ENCODE measurements at places on chromosomes 1 and 21.

- peak; percentile 99 for DNase-seq
Measured at GRCh38 chr1:230084408-230085177, 17.6 kb downstream of the GALNT2 start.

DNA sequence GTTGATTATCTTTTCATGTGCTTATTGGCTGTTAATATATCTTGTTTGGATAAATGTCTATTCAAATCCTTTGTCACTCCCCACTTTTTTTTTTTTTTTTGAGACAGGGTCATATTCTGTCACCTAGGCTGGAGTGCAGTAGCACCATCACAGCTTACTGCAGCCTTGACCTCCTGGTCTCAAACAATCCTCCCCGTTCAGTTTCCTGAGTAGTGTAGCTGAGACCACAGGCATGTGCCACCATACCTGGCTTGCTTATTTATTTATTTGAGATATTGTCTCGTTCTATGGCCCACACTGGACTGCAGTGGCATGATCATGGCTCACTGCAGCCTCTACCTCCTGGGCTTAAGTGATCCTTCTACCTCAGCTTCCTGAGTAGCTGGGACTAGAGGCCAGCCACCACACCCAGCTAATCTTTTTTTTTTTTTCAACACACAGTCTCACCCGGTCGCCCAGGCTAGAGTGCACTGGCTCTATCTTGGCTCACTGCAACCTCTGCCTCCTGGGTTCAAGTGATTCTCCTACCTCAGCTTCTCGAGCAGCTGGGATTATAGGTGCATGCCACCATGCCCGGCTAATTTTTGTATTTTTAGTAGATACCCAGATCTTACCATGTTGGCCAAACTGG, 13.9 kb upstream of the MYCL start:
- DNase-seq, result no peak

- no peak for DNase-seq
Measured at GRCh38 chr1:204147406-204148383, 4.1 kb downstream of the ETNK2 start.

DNA sequence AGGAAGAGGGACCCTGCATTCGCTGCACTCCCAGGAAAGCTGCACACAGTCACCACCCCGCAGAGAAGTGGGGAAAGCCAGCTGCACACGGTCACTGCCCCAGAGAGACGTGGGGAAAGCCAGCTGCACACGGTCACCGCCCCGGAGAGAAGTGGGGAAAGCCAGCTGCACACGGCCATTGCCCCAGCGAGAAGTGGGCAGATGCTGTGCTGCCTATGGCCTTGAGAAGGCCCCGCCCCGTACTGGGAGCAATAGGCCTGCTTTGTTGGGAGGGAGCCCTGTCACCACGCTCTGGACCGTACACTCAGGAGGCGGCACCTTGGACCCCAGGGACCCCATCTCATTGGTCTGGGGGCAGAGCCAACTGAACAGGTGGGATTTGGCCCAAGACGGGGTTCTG, 4.3 kb upstream of the GPR153 start:
- no peak for DNase-seq

GRCh38 chr1:152725261-152725660, 17.3 kb downstream of the LCE4A start:
- DNase-seq, result no peak

DNA sequence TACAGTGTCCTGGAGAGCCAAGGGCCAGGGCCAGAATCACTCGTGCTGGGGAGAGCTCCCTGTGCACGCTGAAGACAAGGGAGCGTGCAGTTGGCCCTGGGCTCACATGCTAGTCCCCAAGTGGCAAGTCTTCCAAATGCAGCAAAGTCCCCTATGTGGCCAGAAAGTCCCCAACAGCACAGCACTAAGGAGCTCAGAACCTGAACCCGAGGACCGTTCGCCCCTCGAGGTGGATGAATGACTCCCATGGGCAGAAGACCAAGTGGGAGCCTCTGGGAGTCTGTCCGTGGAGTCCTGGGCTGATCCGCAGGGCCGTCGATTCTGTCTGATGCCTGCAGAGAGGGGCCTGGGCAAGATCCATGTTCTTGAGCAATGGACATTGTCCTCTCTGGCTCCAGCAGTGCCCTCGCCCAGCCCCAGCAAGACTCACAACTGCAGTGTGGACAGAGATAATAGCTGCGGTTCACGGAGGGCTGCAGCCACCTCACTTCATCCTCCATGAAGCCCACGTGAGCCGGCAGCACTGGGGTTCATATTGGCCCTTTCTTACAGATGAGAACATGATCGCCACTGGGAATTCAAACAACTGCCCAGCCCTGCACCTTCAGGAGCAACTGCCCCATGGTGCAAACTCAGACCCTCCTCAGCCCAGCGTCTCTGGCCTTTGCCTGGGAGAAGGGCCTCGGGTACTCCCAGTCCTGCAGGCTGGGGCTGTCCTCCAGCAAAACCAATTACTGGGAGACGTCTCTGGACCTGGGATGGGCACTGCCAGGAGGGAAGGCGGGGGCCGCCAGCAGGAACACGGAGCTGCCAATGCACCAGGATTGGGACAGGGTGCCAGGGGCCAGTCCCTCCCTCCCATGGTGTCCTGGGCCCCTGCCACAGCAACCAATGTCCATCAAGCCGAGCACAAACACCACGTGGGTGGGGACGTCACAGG, 243.7 kb downstream of the NPHP4 start:
- DNase-seq, result no peak

DNA sequence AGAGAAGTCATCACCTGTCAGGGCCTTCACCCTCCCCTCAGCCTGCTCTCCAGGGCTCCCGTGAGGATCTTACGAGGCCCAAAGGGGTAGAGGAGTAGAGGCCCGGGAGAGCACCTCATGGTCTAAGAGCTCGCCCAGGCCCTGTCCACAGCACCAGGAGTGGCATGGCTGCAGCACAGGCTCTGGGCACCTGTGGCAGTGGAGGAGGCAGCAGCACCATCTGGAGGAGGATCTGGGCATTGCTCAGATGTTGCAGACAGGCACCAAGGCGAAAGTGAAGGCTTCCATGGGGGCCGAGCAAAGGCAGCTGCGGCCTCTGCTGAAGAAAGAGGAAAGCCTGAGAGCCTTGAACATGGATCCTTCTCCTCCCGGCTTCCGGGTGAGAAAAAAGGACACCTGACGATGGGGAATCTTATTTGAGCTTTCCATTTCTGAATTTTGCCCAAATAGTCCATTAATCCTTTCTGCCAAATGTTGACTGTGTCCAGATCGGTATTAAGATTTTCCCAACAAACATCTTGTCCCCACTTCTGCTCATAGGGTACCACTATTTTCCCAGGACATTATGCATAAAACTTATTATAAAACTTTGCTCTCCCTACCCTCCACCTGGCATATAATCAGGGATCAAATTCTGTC, 604.7 kb downstream of the PTPRC start:
- DNase-seq, result peak; percentile 36
